Activated naive CD4-positive, alpha-beta T cell treated with anti-CD3 and anti-CD28 coated beads, Interleukin-2, amount 50 U/mL, for 16 hours (primary cell): ENCODE measurements at places on chromosomes 3 and 15.

GRCh38 chr15:90481023-90481422, 48.7 kb upstream of the CRTC3 start:
- DNase-seq = no peak

DNA sequence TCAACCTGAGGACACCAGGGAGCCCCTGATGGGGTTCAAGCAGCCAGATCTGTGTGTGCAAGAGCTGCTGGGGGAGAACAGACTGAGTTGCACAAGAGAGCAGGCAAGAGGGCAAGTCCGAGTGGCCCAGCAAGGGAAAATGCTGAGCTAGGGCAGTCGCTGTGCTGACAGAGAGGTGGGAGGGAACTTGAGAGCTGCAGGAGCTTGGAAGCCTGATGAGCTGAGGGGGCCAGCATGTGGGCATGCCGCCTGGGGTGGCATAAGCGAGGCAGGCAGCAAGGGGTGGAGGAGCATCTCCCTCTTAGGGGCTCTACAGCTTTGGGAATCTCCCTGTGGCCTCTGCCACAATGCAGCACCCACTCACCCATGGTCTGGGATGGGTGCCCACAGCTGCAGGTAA, 4.7 kb upstream of the CORO2B start:
- DNase-seq = no peak

DNA sequence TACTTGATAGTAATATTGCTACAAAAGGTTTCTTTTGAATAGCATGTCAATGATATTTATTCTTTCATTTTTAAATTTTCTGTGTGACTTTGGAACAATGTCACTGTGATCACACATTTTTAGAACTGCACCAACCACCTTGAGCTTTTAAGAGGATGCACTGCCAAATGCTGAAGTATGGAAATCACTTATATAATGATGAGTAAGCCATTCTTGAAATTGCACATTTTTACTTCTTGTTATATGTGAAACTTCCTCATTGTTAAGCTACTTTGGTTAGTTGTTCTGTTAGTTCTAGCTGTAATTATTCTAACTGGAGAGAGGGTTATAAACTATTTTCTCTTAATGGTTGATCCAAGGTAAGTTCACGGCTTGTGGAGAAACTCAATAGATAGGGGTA, 547.5 kb downstream of the ZIC1 start:
- DNase-seq = no peak

DNA sequence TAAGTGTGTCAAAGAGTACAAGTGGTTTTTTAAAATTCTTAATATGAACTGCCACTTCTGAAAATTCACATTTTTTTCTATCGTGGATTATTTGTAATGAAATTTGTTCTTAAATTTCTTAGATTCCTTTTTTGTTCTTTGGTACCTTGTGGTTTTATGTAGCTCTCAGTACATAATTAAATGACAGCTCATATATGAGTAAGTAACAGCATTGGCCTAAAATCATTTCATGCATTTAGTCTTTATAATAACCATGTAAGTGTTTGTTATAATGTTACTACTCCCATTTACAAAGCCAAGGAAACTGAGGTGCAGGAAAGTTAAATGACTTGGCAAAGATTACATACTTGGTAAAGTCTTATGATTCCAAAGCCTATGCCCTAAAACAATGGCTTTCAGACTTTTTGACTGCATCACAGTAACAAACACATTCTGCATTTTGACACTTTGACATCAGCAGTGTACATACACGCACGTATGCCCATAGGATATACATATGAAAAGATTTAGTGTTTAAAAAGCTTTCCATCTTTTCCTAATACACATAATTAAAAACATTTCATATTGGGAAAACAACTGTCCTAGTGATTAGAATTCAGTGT, 14.9 kb downstream of the SPRED1 start:
- DNase-seq = no peak

GRCh38 chr3:89332793-89333192, 225.4 kb downstream of the EPHA3 start:
- no peak for DNase-seq

DNA sequence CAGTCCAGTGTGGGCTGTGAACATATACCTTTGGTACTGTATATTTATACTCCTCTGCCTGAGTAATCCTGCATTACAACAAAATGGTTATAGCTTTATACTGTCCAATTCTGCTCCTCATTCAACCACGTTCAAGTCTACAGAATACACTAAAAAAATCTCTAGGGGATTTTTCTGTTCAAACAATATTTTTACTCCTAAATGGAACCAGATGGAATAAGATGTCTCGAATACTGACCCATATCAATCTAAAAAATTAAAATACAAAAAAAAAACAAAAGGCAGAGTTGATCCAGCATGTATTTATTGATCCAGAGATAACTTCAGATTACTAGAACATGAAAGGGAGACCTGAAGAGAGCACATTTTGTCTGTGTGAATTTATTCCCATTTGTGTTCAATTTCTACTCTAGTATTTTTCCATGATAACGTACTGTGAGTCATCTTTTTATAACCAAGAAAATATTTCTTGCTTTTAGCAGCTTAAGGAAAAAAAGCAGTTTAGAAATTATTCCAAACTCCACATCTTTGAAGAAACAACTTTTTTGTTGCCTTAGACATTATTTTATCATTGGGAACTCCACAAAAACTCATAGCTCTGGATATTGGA, 910.7 kb downstream of the TBL1XR1 start:
- no peak for DNase-seq

DNA sequence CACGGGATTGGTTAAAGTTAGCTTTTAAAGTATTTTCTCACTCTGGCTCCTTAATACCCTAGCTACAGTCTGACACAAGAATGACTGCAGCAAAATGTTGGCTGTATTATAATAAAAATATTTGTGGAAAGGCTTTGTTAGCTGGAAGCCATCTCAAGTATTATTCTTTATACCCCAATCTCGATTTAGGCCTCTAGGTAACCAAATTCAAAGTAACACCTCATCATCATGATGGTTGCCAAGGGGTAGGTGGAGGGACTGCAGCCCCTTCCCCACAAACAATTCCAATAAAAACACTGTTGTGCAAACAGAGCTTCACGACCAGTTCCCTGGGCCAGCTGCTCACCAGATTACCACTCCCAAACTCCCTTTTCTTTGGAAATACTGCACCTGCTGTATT, 759 bp upstream of the GMPS start:
- DNase-seq = no peak

DNA sequence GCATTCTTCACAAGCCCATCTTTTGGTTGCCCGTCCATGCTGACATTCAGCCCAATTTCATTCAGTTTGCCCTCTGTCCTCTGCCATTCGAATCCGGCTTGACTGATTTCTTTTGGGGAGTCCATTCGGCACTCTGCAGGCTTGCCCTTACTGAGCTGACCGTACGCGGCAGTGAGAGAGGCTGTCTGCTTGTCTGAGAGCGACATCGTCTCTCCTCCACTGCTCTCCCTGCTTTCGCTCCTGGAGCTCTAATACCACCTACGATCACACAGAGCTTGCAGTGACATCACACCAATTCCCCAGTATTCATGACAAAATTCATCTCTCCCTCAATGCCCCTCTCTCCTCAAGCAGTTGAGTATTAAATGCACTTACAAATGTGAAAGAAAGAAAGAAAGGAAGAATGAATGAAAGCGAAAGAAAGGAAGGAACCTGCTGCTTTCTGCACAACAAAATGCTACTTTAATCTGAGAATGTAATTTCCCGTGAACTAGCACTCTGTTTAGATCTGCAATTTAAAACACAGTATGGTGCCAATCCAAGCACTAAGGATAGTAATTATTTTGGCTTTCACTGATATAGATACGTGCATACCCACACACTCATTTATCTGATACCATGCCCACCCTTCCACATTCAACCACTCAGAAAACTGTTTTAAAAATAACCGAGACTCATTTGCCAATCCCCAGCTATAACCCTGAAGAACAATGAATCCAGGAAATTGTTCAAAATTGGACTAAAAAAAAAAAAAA, 89.5 kb downstream of the DHX30 start:
- DNase-seq = no peak

- DNase-seq = peak; percentile 82
Observed at GRCh38 chr15:52528564-52529340, at the start of gene MYO5A. Gene MYO5A, minus strand, starts transcription at chr15:52528880. Its CDS starts 74 bp downstream, at chr15:52528806.

- no peak for DNase-seq
Observed at GRCh38 chr3:186538779-186539178, 5.4 kb downstream of the CRYGS start.

GRCh38 chr3:115768661-115769060, 145.4 kb downstream of the GAP43 start:
- DNase-seq = no peak

GRCh38 chr15:79321876-79322275, 11.0 kb downstream of the TMED3 start:
- DNase-seq = no peak

- no peak for DNase-seq
Observed at GRCh38 chr3:26625187-26625586, 2.6 kb downstream of the LRRC3B start.

DNA sequence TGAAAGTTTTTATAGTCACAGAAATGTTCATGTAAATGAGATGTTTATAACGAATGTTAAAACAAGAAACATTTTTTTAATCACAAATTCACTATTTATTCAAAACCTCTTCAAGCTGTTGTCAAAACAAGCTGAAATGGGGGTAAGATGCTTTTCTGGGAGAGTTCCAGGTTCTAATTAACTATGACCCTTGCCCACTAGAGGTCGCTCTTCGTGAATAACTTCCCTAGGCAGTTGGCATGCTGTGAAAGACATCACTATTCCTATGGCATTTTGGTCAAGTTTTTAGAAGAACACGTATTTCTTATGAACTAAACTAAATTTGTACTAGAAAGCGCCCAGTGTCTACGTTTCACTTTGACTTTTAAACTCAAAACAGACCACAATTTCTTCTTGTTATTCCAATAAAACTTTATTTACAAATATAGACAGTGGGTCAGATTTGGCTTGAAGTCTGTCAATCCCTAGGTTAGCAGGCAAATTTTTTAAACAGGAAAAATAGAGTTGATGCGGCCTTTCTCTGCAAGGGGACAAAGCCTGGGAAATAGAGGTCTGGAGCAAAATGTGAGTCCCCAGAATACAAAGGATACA, 62.8 kb upstream of the CMTM8 start:
- DNase-seq = peak; percentile 52

DNA sequence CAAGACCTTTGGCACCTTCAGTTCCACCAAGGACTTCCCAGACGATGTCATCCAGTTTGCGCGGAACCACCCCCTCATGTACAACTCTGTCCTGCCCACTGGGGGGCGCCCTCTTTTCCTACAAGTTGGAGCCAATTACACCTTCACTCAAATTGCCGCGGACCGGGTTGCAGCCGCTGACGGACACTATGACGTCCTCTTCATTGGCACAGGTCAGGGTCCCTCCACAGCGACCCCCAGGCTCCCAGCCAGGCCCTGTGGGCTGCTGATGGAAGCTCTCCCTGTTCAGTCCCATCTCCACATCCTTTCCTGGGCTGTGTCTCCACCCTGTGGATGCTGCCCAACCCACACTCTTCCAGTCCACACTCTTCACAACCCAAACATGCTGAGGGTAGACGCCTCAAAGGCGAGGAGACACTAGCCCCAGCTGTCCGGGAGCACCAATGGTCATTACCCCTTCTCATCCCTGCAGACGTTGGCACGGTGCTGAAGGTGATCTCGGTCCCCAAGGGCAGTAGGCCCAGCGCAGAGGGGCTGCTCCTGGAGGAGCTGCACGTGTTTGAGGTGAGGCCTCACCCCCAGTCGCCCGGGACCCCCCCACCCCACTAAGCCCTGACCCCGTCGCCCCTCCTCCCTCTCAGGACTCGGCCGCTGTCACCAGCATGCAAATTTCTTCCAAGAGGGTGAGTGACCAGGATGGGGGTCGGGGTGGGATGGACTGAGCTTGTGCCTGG, 4.3 kb upstream of the LSMEM2 start:
- DNase-seq = peak; percentile 74

GRCh38 chr3:53506110-53506762, 11.8 kb downstream of the CACNA1D start:
- DNase-seq = no peak

GRCh38 chr15:33100314-33100713, 94.2 kb downstream of the FMN1 start:
- no peak for DNase-seq

GRCh38 chr15:48924528-48925393, 39.0 kb downstream of the SHC4 start:
- no peak for DNase-seq

GRCh38 chr15:37788767-37789396, 145.6 kb upstream of the TMCO5A start:
- DNase-seq = no peak

DNA sequence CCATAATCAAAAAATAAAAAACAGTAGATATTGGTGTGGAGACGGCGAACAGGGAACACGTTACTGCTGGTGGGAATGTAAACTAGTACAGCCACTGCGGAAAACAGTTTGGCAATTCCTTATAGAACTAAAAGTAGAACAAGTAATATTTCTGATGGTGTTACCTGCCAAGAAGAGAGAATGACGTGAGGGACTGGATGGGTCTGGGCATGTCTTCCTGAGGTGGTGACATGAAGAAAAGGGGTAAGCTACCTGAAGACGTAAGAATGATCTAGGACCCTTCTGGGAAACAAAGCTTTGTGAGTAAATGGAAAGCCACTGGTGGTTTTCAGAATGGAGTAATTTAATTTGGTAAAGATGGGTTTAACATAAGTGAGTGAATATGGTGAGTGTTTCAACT, 19.4 kb upstream of the PLOD2 start:
- no peak for DNase-seq

- no peak for DNase-seq
Observed at GRCh38 chr3:160012108-160012507, 23.5 kb downstream of the IL12A start.

- DNase-seq = no peak
Observed at GRCh38 chr3:14376348-14377043, 25.9 kb upstream of the SLC6A6 start.

DNA sequence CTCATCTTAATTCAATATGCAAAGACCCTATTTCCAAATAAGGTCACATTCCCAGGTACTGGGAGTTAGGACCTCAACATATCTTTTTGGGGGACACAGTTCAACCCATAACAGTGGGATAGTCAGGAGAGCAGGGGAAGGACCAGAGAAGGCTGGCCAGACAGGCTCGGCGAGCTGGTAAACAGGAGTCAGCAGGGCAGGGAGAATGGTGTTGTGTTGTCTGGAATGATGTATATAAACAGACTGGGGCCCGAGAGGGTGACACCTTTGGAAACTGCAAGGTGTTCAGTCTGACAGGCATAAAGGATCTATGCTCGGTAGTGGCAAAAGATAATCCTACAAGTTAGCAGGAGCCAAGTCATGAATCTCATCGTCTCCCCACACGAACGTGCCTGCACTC, 10.1 kb upstream of the PPP1R2 start:
- no peak for DNase-seq
